H9 (cell line): ENCODE measurements at places on chromosomes 4 and X. TPM values are rescaled to one million over a fixed set of nuclear protein-coding genes. Genes with fewer than 3 reads are reported as not detected.

The SPATA4 gene
- not detected in 2 replicates for total RNA-seq

DNA sequence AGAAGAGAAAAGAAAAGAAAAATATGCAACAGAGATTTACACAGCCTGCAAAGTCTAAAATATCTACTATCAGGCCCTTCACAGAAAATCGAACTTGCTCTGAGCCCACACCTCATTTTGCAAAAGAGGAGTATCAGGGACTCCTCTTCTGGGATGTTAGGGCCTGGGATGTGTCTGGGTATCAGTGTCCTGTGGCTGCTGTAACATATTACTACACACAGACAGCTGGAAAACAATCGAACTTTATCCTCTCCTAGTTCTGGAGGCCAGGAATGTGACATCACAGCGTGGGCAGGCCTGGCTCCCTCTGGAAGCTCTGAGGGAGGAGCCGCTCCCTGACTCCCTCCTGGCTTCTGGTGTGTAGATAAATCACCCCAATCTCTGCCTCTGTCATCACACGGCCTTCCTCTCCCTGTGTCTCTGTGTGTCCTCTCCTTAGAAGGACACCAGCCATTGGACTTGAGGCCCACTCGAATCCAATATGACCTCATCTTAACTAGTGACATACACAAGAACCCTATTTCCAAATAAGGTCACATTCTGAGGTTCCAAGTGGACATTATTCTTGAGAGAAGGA is 52.9 kb downstream of the PPP2R2C start:
- DNase-seq = no peak

The MAOA gene
- 0.28 and 0.44 TPM in 2 replicates for total RNA-seq

The EGFL6 gene
- total RNA-seq = 0.75 and 0.94 TPM in 2 replicates

DNA sequence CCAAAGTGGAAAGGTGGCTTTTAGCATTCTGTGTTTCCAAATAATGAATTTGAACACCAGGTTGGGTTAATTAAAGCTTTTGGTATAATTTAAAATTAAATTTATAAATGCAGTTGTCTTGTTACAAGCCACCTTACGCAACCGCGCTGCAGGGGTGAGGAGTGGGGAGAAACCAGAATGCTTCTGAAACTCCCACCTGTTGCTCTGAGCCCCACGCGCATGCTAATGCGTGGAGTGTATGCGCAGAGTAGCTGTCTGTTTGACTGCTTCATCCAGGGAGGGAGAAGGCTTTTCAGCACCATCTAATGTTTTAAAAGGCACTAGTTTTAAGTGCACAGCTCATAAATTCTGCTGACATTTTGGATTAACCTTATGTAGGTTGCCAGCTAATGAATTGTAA is 12.5 kb downstream of the OGT start:
- no peak for DNase-seq

- no peak for DNase-seq
Measured at GRCh38 chr4:46388857-46389256, 1.1 kb downstream of the GABRA2 start.

GRCh38 chrX:47483306-47484268 is 565 bp upstream of the ZNF41 start:
- DNase-seq = no peak

GRCh38 chr4:16819652-16820051 is 78.8 kb downstream of the LDB2 start:
- DNase-seq = no peak

The ALB gene
- total RNA-seq = 0.29 TPM in 1 of 2 replicates, not detected in the other

The UGT2B10 gene
- not detected in 2 replicates for total RNA-seq
